Activated T-cell treated with anti-CD3 and anti-CD28 coated beads for 1 hour (primary cell): ENCODE measurements at places on chromosomes 16 and 17.

DNA sequence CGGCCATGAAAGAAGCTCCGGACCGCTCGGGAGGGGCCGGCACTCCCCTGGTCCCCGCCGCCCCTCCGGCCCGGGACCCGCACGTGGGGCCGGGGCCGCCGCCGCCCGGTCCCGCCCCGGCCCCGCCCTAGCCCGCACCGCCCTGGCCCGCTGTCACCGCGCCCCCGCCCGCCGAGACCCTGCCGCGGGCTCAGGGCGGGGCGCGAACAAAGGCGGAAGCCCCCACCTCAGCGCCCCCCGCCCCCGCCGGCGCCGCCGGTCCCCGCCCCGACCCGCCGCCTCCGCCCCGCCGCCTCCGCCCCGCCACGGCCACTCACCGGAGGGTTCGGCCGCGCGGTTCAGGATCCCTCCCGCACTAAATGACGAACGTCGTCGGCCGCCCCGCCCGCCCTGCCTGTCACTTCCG lies at the start of gene ARHGDIA:
Gene ARHGDIA (minus strand): TSS at position 357 of the 406 bp plus-strand sequence. CDS start 1,407 bp downstream, outside the sequence.
- no peak for DNase-seq

- DNase-seq, result no peak
Measured at GRCh38 chr16:73015612-73016487, 32.1 kb downstream of the ZFHX3 start.

DNA sequence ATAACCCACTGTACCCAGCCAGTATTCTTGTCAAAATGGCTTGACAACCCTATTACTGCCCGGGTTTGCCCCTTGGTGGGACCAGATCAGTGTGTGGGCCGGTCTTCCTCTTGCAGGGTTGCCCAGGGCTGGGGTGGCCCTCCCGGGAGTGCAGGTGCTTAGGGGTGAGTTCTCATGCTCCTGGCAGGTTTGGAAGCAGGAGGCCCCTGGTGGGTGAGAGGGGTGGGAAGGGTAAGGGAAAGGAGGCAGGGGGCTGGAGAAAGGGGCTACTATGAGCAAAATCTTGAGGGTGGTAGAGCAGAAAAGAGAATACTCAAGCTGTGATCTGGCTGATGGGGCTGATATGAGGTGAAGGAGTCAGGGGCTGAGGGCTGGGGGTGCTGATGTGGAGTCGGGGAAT lies 6.5 kb downstream of the CD300A start:
- no peak for DNase-seq

- DNase-seq, result no peak
Measured at GRCh38 chr16:89615596-89616090, 2.2 kb downstream of the DPEP1 start.

- DNase-seq, result no peak
Measured at GRCh38 chr17:56624309-56624708, 30.8 kb downstream of the NOG start.

DNA sequence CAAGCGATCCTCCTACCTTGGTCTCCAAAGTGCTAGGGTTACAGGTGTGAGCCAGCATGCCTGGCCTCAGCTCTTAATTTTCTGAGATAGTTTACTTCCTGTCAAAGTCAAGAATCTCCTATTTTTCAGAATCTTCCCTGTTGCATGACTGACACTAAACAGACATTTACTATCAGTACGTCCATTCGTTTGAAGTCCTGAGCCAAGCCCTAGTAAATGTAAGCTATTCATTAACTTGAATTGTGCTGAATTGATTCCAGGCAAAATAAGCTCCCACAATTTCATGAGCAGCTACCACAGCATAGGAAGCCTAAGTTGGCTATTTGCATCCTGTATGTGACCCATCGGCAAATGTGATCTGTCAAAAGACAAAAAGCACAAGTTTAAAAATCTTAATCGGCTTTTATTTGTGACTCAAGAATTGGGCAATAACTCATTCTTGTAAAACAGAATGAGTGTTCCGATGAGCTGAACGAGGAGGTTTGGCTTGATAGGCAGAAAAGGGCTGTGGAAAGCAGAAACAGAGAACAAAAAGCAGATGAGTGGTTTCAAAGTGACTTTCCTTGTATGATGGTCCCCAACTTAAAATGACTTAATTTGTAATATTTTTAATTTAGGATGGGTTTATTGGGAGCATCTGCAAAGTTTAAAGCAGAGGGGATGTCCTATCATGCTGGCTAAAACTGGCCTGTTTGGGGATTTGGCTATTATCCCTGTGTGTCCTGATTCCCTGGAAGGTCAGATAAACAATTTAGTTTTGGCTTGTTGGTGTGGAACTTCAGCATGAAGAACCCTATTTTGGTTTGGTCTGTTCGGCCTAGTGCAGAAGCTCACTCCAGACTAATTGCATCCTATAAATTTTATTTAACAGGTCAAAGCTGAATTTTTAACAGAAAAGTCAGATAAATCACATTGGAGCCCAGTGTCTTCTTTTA lies 14.2 kb downstream of the RNF112 start:
- no peak for DNase-seq

DNA sequence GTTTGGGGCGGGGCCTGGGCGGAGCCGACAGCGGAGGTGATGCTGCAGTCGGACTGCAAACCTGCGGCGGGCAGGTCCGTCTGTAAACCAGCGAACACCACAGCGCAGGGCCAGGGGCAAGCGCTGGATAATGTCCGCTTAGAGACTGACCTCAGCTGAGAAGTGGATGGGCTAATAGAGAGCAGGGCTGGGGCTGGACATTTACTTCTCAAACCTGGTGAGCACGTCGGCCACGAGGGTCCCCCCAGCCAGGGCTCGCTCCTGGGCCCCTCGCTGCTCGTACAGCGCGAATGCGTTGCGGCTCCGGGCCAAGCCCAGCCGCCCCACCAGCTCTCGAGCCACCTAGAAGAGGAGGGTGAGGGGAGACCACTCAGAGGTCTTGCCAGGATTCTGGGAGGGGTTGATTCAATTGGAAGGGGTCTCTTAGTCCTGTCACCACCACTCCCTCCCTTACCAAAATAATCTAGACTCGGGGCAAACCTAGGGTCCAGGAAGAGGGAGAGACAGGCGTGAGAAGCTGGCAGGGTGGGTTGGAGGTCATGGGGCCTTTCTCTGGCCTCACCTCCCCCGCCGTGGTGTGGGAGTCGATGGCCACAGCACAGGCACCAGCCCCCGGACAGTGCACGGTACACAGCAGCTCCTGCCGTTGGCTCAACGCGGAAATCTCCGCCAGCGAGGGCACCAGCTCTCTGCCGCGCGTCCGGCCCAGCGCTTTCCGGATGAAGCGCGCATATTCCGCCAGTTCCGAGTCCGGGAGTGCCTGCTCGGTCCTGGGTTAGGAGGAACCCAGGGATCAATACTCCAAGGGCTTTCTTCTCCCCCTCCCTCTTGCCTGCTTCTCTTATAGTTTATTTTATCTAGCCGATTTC lies 5.8 kb downstream of the PLEKHH3 start:
- DNase-seq, result no peak
